RWPE1 (cell line): ENCODE measurements at places on chromosomes 3 and 15.

DNA sequence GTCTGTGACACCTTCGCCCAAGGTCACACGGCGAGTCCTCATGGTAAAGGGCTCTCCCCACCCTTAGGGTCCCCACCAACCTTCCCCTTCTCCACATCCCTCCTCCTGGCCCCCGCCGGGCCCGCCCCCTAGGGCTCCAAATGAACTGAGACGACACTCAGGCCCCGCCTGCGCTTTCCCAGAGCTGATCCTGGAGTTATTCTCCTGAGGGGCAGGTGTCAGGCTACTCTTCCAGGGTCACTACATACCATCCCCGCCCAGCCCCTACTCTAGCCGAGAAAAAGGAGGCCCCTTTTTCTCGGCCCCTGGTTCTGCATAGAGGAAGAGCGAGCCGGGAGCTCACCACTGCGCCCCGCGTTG lies 292 bp downstream of the USP4 start:
- no peak for DNase-seq

DNA sequence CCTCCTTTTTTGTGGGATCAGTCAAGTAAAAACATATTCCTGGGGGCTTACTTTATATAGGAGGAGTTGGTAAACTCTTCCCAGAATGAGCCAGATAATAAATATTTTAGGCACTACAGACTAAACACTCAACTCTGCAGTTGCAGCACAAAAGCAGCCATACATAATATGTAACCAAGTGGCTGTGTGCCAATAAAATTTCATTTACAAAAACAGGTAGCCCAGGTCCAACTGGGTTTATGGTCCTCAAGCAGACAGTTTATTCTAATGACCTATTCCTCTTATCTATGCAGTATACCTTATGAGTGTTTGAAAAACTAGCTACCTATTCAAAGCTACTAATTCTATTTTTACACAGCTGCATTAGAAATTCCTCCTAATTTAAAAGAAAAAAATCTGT lies 61.8 kb downstream of the FAIM start:
- DNase-seq, result no peak

GRCh38 chr3:194098081-194098842 lies 37.7 kb upstream of the HES1 start:
- no peak for DNase-seq

GRCh38 chr3:9279966-9280365 lies 30.5 kb upstream of the SRGAP3 start:
- DNase-seq, result no peak

- DNase-seq, result peak; percentile 16
Measured at GRCh38 chr15:91625506-91625905, 228.0 kb upstream of the SLCO3A1 start.

DNA sequence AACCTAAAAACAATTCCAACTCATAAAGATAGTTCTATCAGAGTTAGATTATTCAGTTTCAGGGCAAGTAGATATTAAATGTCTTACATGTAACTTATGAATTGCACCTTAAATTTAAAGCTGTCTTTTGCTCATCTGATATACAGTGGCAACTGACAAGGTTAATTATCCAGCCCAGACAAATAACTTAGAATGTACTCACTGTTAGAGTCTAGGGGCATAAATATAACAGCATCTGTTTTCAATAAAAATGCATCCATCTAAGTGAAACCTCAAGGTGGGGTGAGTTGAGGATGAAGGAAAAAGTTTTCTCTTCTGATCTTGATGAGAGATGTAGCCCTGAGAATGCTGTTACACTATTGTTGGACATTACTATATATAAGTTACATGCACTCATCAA lies 112.6 kb downstream of the FBN1 start:
- no peak for DNase-seq

DNA sequence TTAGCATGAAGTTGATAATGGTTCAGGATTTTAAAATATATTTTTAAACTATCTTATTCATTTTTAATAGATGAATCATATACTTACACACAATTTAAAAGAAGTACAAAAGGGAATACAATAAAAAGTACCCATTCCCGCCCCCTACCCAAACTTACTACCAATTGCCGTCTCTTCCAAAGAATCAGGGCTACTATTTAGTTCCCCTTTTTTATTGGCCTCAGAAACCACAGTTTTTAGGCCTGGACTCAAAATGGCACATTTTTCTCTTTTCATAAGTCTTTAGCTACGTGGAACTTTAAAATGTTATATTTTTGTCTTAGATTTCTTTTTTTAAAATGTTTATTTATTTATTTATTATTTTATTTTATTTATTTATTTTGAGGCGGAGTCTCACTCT lies 18.0 kb downstream of the LRRK1 start:
- no peak for DNase-seq

DNA sequence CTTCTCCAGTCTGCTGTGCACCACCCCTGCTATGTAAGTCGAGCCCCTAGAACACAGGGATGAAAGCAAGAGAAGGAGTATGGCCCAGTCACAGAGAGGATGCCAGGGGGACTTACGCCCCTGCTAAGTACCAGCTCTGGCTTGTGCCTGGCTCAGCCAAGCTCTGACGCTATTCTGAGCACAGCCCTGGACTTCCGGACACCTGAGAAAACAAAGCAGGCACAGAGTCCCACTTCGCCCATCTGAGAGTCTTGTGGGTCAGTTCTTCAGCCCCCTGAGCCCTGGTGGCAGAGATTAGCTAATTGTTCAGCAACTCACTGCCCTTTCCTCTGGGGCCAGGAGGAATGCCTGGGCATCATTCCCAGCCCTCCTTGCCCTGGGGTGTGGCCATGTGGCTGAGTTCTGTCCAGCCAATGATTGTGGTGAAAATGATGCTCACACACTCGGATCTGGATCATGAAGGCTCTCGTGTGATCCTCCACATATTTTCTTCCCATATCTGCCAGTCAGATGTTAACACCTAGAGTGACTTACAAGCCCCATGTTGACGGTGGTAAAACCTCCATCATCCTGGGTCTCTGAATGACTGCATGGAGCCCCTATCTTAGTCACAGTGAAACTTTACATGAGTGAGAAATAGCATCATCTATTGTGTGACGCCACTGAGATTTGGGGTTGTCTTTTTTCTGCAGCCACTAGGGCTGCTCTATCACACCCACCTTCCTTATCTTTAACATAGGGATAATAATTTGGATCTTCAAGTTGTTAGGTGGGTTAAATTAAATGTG lies 105.7 kb downstream of the TPRA1 start:
- no peak for DNase-seq

DNA sequence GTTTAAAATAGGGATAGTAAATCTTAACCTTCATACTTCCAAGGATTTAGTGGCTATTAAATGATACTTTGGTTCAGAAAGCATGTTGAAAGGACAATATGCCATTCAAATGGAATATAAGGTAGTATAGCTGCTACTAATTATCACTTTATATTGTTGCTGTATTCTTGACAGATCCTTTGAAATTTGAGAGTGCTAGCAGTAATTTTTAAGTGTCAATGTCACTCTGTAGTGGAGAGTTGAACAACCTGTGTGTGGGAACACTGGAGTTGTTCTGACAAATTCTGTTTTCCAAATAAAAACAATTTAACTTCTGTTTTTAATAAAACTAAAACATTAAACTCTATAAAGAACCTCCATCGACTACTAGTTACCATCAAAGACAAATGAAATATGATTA lies 565.7 kb downstream of the FGF12 start:
- DNase-seq, result no peak

DNA sequence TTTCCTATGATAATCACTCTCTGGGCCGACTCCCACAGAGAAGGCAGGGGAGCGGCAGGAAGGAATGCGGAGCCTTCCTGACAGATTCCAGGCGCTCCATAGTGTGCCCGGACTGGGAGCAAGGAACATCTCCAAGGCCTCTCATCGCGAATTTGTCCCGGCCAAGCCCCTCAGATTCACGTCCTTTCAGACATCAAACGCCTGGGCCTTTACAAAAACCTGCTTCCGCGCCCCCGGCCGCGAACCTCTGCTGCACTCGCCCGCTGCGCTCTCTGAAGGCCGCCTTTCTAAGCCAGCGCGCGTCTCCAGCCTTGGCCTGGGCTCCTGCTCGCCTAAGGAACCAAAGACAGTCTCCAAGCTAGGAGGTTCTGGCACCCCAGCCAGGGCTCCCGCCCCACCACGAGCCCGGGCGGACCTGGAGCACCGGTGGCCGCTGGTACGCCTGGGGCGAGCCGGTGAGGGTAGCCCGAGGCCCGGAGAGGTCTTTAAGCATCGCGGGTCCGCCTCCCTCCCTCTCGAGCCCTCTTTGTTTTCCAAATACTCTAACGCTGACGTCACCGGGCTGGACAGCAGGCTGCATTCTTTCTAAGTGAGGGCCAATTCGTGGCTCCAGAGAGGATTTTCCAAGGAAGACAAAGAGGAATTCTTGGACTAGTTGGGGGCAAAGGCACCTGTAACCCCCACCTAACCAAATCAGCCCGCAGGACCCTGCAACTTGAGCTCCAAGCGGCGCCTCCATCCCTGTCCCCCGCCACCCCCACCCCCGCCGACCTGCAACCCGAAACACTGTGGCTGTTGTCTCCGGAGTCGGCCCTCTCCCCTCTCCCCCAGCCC lies 759 bp downstream of the AMOTL2 start:
- peak; percentile 89 for DNase-seq

DNA sequence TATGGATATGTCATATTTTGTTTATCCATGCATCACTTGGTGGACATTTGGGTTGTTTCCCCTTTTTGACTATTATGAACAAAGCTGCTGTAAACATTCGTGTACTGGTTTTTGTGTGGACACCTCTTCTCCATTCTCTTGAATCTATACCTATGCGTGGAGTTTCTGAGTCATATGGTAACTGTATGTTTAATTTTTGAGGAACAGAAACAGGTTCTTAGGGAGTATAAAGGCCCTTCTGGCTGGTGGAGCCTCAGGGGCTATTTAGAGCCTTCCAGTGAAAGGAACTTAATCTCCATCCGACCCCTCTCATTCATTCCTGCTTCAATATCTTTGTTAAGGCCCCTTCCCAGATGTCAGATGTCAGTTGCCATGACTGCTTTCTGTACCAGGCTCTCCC lies 14.1 kb upstream of the CTXND1 start:
- no peak for DNase-seq

DNA sequence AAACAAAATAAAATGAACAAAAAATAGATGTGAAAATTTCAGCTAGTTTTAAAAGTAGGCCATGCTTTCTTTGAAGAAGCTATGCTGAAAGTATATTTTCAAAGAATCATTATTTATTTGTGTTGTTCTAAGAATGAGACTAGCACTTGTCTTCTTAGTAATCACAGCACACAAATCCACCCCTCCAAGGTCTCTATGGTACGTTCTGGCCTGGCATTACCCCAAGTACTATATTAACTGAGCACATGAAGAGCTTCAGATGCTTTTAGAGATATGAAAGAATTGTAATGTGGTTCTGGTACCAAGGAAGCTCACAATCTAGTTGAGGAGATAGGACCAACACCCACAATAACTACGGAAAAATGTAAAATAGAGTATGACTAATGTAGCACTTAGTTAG lies 416.5 kb downstream of the PLCL2 start:
- no peak for DNase-seq

GRCh38 chr3:42658091-42658770 lies 4.7 kb downstream of the ZBTB47 start:
- no peak for DNase-seq

DNA sequence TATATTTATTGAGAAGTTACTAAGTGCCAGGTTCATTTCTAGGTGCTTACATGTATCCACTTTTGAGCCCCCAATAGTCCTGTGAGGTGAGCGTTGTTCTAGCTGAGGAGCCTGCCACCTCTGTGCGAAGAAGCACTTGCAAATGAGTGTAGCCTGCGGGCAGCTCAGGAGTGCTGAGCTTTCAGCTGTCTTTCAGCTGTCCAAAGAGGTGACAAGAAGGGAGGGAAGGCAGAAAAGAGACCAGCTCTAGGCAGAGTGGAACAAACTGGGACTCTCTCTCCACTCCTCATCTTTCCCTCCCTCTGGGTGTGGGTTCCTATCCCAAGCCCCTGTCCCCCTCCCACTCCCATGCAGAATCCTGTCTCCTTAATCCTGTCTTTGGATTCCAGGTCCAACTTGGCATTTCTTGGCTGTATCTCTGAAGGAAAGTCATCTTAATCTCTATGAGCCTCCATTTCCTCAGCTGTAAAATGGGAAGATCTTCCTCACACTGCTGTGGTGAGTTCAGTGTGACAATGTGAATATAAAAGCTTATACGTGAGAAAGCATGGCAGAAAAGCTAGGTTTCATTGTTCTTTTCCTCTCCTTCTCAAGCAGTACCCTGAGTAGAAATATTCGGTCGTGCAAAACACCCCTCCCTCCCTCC lies 6.7 kb upstream of the SRP14 start:
- no peak for DNase-seq

DNA sequence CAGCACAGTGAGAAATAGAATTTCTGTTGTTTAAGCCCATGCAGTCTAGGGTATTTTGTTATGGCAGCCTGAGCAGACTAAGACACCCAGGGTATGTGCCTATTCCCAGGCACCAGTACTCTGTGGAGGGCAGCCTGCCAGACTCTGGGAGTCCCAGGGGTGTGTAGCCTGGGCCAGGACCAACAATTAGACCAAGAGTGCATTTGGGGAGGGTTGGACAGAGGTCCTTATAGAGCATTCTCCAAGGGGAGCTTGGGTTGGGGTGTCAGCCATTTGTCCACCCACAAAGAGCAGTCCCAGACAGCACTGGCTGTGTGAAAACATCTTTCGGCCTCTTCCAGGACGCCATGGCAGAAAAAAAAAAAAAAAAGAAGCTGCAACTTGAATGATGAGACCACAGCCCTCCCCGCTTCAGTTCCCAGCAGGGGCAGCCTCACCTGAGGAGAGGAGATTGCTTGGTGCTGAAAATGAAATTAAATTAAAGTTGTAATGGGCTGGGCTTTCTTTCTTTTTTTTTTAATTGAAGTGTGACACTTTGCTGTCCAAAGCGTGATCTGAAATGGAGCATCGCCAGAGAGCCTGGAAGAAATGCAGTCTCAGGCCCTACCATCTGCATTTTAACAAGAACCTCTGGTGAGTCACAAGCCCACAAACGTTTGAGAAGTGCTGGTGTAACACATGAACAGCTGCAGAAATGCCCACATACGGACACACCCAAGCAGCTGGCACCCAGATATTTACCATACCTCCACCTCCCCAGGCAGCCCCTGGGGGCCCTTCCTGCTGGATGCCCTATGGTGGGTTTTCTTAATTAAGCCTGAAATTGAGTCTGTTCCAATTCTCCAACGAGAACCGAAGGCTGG lies 21.3 kb upstream of the CAV3 start:
- DNase-seq, result peak; percentile 32

- DNase-seq, result peak; percentile 83
Measured at GRCh38 chr15:37824717-37825382, 109.6 kb upstream of the TMCO5A start.

GRCh38 chr3:87398168-87398801 lies 121.9 kb upstream of the POU1F1 start:
- no peak for DNase-seq

DNA sequence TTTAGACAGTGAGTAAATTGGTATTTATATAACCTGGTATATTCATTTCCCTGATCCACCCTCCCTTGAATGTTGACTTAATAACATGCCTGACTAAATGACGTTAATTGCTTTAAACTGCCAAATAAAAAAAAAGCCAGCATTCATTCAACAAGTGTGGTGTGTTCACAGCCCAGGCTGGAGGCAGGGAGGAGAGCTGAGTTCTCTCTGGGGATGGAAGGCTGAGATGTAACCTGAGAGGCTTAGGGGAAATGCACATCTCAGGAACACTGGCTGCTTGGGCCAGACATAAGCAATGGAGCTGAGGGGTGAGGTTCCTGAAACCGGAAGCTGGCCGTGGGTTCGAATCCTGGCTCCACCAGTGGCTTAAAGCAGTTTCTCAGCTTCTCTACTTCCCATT lies 17.3 kb downstream of the CACNA2D3 start:
- DNase-seq, result no peak
